ENCODE measurements at places on chromosomes 1 and 21. TPM values are rescaled to one million over a fixed set of nuclear protein-coding genes. Genes with fewer than 3 reads are reported as not detected.

GRCh38 chr1:47643306-47644211 lies 205.7 kb downstream of the FOXD2 start:
- H3K27me3 ChIP-seq = peaks cover 11% of the 10 kb centered on the region
- no peak overlapping the region for H3K4me3 ChIP-seq
- H3K27ac ChIP-seq = no peak overlapping the region
- DNase-seq = no peak
- H3K36me3 ChIP-seq = no peaks in the 10 kb centered on the region

GRCh38 chr1:21255284-21255942 lies 34.9 kb downstream of the ECE1 start:
- H3K4me3 ChIP-seq = no peak overlapping the region
- H3K27ac ChIP-seq = no peak overlapping the region
- no peaks in the 10 kb centered on the region for H3K27me3 ChIP-seq
- peaks cover 45% of the 10 kb centered on the region for H3K36me3 ChIP-seq
- peaks cover 32% of the 10 kb centered on the region for H3K4me1 ChIP-seq
- peak; percentile 87 for DNase-seq

DNA sequence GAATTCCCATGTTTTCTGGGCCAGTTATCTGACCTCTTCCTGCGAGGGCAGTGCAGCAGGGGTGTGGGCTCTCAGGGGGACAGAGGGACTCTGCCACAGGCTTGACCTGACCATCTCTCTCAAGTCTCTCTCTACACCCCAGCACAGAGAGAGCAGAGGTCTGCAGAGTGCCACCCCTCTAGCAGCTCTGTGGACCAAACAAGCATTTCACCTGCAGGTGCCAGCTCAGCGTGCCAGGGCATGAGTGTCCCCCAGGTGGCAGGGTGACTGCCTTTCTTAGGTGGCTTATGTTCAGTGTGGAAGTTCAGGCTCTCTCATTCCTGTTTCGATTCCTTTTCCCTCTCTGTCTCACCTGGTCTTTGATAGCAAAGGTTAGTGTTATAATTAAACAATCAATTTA lies 191.3 kb downstream of the CACNA1E start:
- DNase-seq = no peak
- no peak overlapping the region for H3K4me3 ChIP-seq
- no peaks in the 10 kb centered on the region for H3K36me3 ChIP-seq
- H3K27me3 ChIP-seq = peaks cover 12% of the 10 kb centered on the region
- H3K4me1 ChIP-seq = no peaks in the 10 kb centered on the region

GRCh38 chr1:63799820-63800219 lies 26.0 kb downstream of the ROR1 start:
- no peak overlapping the region for H3K27ac ChIP-seq
- no peaks in the 10 kb centered on the region for H3K27me3 ChIP-seq
- no peaks in the 10 kb centered on the region for H3K4me1 ChIP-seq
- no peak for DNase-seq
- H3K4me3 ChIP-seq = no peak overlapping the region

DNA sequence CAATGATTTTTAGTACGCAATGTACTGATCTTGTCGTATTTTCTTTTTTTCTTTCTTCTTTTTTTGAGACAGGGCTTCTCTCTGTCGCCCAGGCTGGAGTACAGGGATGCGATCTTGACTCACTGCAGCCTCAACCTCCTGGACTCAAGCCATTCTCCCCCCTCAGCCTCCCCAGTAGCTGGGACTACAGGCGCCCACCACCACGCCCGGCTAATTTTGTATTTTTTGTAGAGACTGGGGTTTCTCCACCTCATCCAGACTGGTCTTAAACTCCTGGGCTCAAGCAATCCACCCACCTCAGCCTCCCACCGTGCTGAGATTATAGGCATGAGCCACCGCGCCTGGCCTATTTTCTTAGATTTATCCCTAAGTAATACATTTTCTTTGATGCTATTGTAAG lies 43.9 kb upstream of the COL6A2 start:
- no peaks in the 10 kb centered on the region for H3K36me3 ChIP-seq
- no peak overlapping the region for H3K27ac ChIP-seq
- peaks cover 13% of the 10 kb centered on the region for H3K4me1 ChIP-seq
- H3K4me3 ChIP-seq = no peak overlapping the region

DNA sequence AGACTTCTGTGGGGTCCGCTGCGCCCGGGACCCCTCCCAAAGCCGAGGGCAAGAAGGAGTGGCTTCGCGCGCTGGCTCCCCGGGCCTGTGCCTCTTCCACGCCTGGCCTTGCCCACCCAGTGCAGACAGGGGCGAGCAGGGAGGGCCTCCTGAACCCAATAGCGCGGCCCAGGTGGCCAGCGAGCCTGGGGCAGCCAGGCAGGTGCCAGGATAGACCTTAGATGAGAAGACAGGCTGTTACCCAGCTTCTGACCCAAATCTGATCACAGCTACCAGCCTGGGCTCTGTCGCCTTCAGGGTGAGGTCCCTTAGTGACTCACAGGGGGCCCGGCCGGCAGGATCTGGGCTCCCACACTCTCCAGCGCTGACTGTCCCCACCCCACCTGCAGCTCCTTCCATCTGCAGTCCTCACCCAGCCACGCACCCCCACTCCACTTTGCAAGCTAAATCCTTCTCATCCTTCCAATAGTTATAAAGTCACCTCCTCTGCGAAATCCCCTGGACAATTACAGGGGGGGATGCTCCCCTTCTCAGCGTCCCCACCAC lies 9.6 kb downstream of the CLEC20A start:
- H3K4me1 ChIP-seq = no peaks in the 10 kb centered on the region
- H3K4me3 ChIP-seq = no peak overlapping the region
- peaks cover 11% of the 10 kb centered on the region for H3K27me3 ChIP-seq
- H3K27ac ChIP-seq = no peak overlapping the region

- peaks cover 7% of the 10 kb centered on the region for H3K27me3 ChIP-seq
- no peak for DNase-seq
- no peak overlapping the region for H3K27ac ChIP-seq
Observed at GRCh38 chr1:162892906-162893611, 32.1 kb upstream of the CCDC190 start.

GRCh38 chr1:226411619-226412018 lies 3.7 kb upstream of the PARP1 start:
- peaks cover 10% of the 10 kb centered on the region for H3K4me1 ChIP-seq
- peaks cover 11% of the 10 kb centered on the region for H3K27me3 ChIP-seq
- no peak for DNase-seq
- no peak overlapping the region for H3K4me3 ChIP-seq
- no peak overlapping the region for H3K27ac ChIP-seq

GRCh38 chr1:1669468-1670440 lies 10.9 kb upstream of the CDK11B start:
- peaks cover 11% of the 10 kb centered on the region for H3K36me3 ChIP-seq
- H3K4me1 ChIP-seq = peaks cover 5% of the 10 kb centered on the region
- no peaks in the 10 kb centered on the region for H3K27me3 ChIP-seq
- no peak for DNase-seq
- H3K27ac ChIP-seq = peak overlapping the region; percentile 13

GRCh38 chr21:14086553-14086952 lies 124.2 kb downstream of the LIPI start:
- H3K27ac ChIP-seq = peak overlapping the region; percentile 38
- peaks cover 32% of the 10 kb centered on the region for H3K36me3 ChIP-seq
- DNase-seq = no peak

DNA sequence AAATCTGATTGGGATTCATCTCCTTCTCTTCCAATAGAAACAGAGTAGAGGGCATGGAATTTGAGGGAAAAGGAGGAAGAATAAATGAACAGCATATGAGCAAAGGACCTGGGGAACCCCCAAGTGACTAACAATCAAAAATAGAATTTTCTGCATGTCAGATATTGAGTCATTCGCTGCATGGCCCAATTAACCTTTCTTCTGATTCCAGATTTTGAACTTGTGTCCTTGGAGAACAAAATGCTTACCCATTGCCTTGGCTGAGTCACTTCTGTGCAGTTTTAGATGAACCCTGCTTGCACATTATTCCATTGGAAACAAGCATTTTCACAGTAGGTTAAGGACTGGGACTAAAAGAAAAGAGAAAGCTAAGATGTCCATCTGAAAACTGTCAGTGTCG lies 390.5 kb downstream of the ST6GALNAC3 start:
- H3K36me3 ChIP-seq = no peaks in the 10 kb centered on the region
- H3K4me1 ChIP-seq = no peaks in the 10 kb centered on the region
- DNase-seq = no peak
- no peak overlapping the region for H3K4me3 ChIP-seq
- H3K27ac ChIP-seq = no peak overlapping the region

DNA sequence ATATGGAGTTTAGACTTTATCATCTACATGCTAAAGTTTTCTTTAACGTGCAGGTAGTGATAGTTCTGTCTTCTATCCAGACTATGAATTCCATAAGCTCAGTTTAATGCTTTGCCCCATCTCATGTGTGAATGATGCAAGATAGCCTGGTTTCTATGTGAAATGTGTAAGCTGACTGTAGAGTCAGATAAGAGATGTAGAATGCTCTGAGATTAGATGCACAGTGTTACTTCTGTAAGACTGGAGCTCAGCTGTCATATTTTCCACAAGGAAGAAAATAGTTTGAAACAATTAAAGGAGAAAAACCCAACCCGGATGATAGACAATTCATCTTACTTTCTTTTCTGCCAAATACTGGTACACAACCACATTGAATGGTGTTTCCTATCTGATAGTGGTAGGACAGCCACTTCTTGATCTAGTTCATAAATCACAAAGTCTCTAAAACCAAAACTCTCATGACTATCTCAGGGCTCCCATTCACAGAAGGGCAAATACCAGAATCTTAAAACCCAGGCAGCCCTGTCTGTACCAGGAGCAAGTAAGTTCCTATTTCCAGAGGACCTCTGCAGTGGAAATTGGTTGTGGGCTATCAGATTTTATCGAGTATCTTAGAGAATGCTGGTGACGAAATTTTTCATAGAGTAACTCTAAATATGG lies 50.6 kb downstream of the TBX15 start:
- H3K27ac ChIP-seq = no peak overlapping the region
- no peaks in the 10 kb centered on the region for H3K4me1 ChIP-seq
- H3K27me3 ChIP-seq = no peaks in the 10 kb centered on the region
- no peak overlapping the region for H3K4me3 ChIP-seq

DNA sequence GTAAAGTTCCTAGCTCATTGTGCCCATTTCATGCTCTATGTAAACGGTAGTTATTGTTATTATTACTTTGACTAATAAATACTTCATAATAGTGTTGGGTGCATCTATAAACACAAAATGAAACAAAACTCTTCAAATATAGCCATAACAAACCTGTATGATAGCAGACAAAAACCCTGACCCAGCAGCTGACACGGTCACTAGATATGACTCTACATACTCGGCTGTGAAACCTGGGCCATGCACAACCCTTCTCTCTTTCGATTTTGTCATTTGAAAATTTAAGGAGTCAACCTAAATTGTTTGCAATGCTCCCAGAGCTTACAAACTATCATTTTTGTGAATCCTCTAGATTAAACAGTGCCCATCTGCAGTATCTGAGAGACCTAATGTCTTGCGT lies 8.0 kb upstream of the RGS13 start:
- H3K4me1 ChIP-seq = no peaks in the 10 kb centered on the region
- DNase-seq = no peak
- H3K36me3 ChIP-seq = no peaks in the 10 kb centered on the region
- H3K27ac ChIP-seq = no peak overlapping the region
- H3K4me3 ChIP-seq = no peak overlapping the region

- H3K4me1 ChIP-seq = peaks cover 4% of the 10 kb centered on the region
- no peaks in the 10 kb centered on the region for H3K36me3 ChIP-seq
- DNase-seq = no peak
- H3K27me3 ChIP-seq = no peaks in the 10 kb centered on the region
Observed at GRCh38 chr1:167064621-167065020, 25.6 kb downstream of the GPA33 start.

DNA sequence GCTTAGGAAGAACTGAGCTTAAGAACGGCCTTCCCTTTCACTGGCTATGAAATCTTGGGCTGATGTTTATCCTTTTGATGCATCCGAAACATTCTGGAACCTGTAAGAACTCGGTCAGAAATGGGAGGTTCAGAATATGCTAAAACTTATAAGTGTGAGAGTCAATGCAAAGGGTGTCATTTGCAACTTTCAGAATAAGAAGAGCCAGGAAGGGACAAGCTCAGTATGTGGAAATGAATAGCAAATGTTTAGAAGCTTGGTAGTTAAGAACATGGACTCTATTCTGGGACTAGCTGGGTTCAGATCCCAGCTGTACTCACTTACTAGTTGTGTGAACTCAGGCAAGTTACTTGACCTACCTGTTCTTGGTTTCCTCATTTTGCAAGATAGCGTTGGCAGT lies 234.1 kb downstream of the OMA1 start:
- no peak overlapping the region for H3K27ac ChIP-seq
- H3K4me1 ChIP-seq = no peaks in the 10 kb centered on the region
- no peaks in the 10 kb centered on the region for H3K36me3 ChIP-seq
- no peak for DNase-seq
- no peak overlapping the region for H3K4me3 ChIP-seq

GRCh38 chr1:192810253-192810880 lies 1.5 kb downstream of the RGS2 start:
- H3K27me3 ChIP-seq = peaks cover 7% of the 10 kb centered on the region
- H3K36me3 ChIP-seq = no peaks in the 10 kb centered on the region
- no peak overlapping the region for H3K27ac ChIP-seq
- peaks cover 33% of the 10 kb centered on the region for H3K4me1 ChIP-seq
- peak overlapping the region; percentile 92 for H3K4me3 ChIP-seq

DNA sequence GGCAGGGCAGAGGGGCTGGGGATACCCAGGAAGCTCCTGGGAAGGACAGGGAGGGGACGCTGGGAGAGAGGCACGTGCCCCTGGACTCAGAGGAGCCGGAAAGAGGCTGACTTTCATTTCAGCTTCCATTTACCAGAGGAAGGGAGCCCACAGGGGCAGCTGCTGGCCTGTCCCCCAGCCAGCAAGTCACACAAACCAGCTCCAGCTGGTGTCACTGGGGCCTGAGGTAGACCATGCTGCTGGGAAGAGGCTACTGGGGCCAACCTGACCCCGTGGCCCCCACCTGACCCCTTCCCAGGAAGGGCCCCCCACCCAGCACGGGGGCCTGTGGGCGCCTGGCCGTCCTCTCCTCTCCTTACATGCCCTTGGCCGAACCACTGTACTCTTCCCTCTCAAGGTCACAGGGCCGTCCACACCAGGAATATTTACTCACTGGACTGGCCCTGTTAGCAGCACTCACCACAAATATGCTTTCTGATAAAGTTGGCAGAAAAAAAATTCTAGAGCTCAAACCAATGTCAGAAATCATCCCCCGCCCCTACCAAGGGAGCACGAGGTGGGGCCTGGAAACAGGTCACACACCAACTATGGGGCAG lies 110.5 kb downstream of the CASZ1 start:
- H3K27me3 ChIP-seq = no peaks in the 10 kb centered on the region
- no peaks in the 10 kb centered on the region for H3K4me1 ChIP-seq

GRCh38 chr21:45515241-45516061 lies 26.8 kb downstream of the SLC19A1 start:
- H3K4me1 ChIP-seq = peaks cover 28% of the 10 kb centered on the region
- H3K27me3 ChIP-seq = no peaks in the 10 kb centered on the region
- no peak overlapping the region for H3K27ac ChIP-seq
- DNase-seq = no peak

The REN gene
- total RNA-seq = not detected

The NUAK2 gene
- 12.1 TPM for total RNA-seq

The AMY1C gene
- total RNA-seq = not detected

The TAS1R2 gene
- not detected for total RNA-seq

The RNU1-3 gene
- total RNA-seq = 2,477 TPM

The ZNF593OS gene
- not detected for total RNA-seq

The ZNF648 gene
- total RNA-seq = not detected

The COL9A2 gene
- total RNA-seq = 1.2 TPM

Data from activated CD4-positive, alpha-beta T cell treated with anti-CD3 and anti-CD28 coated beads, Interleukin-2, amount 10 ng/mL, durations not matched to agents 7 days and 5 days (primary cell).